Nephron progenitor cell (in vitro differentiated cells): ENCODE measurements at places on chromosomes 3 and 15.

- DNase-seq: no peak
Observed at GRCh38 chr3:178504128-178504527, 32.1 kb upstream of the KCNMB2 start.

GRCh38 chr15:94700211-94700610 lies 468.9 kb downstream of the MCTP2 start:
- DNase-seq: no peak

DNA sequence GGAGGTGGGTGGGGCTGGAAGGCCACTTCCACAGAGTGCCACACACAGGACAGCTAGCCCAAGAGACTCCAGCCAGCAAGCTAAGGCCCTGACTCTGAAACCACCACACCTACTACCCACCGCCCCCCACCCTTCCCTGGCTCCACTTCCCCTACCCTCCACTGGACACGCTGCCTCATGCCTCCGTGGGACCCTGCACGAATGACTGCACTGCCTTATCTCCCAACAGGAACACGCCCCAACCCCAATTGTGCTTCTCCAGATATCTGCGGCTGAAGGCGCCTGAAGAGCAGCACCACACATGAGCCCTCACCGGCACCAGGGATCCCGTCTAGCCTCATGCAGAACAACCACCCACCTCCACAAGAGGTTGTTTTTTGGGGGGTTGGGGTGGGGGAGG lies 2.7 kb downstream of the LINGO1 start:
- DNase-seq: no peak

GRCh38 chr3:160673188-160673587 lies 3.8 kb upstream of the ARL14 start:
- DNase-seq: no peak

DNA sequence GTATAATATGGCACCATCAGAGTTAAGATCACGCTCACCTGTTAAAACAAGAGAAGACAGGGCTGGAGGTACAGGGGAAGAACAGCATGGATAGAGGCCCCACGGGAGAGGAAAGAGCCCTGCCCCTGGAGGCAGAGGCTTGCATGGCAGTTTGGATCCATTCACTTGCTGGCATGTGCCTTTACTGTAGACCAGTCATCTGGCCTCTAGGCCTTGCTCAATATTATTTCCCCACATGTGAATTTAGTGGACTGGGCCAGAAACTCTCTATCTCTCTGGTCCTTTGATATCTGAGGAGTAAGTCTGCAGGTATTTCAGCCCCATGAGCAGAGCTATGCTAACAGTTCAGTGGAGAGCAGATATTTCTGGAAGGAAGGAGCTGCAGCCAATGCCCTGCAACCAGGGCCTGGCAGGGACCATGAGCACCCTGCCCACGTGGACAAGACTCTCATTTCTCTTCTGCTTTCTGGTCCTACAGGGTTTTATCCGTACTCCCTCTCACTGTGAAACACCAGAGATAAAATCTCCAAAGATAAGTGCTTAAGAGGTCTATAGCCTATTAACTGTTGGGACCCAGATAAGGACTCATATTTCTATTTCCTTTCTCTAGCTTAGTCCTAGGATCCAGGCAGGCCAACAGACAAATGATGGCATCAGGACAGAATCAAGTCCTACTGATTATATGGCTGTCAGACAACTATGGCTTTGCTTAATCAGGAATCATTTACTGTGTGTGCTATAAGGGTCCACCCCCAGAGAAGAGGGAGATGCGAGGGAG lies 65.0 kb downstream of the CLDN11 start:
- DNase-seq: no peak

DNA sequence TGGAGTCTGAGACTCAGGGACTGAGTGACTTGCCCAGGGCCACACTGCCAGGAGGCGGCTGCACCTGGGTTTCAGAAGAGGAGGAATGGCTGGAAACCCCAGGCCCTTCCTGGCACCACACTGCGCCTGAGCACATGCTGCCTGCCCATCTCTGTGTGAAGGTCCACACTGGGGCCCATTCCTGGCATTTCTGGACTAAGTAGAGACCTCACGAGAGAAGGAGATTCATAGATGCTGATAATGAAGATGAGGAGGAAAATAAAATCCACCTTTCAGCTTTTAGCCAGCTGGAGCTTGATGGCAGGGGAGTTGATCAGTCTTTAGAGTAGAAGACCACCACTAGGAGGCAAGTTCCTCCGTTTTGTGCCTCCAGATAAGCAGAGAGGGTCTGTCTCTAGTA lies 40.2 kb upstream of the TF start:
- no peak for DNase-seq

DNA sequence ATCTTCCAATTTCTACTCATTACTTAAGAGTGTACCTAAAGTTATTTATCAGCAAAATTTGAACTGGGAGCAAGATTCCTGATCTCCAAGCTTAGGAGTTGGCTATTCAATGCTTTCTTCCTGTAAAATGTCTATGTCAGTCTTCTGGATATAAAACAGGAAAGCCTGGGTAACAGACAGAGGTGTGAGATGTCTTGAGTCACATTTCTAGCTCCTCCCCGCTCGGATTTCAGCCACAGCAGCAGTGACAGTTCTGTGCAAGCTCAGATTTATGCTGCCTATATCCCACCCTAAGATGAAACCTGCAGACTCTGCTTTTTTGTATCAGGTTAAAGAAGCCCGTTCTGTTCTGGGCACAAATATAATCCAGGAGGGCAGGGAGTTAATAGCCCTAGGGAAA lies 2.1 kb upstream of the ARMC8 start:
- DNase-seq: peak; percentile 30

DNA sequence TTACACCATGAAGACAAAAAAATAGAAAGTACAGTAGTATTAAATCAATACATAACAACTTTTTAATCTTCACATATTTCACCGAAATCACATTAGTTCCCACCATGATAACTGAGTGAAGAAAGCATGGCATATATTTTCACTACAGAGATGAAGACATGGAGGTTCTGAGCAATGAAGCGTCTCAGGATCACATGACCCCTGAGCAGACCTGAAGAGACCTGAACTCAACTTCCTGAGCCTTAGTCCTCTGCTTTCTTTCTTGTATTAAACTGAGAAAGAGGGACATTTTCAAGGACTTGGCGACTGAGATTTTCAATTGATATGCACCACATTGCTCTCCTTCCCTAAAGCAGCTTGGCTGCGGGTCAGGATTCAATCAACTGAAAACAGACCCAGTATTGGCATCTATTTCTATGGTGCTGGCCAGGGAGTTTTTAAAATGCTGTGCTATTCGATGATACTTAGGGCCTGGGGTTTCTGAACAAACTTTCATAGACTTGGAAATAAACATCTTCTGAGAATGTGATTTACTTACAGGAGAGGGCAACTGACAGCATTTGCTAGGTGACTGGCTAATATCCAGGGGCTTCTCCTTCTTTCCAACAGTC lies 165.1 kb downstream of the LSAMP start:
- DNase-seq: no peak

GRCh38 chr3:98761643-98762229 lies 1.4 kb upstream of the ST3GAL6 start:
- DNase-seq: no peak

- DNase-seq: no peak
Observed at GRCh38 chr3:158916111-158916510, 114.3 kb downstream of the MFSD1 start.

- no peak for DNase-seq
Observed at GRCh38 chr3:188522115-188522514, 368.2 kb downstream of the LPP start.

GRCh38 chr15:89649013-89649625 lies 6.1 kb downstream of the KIF7 start:
- DNase-seq: no peak

DNA sequence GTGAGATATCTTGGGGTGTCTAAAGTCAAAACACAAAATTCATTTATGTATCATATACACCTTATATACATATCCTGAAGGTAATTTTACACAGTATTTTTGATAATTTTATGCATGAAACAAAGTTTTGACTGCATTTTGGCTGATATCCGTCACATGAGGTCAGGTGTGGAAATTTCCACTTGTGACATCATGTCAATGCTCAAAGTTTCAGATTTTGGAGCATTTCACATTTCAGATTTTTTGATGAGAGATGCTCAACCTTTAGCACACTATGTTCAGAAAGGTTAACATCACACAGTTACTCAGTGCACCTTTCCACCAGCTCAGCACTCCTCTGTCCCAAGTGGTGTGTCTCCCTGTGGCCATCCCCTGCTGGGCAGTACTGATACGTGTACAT lies 37.7 kb upstream of the CPB1 start:
- DNase-seq: no peak

- peak; percentile 22 for DNase-seq
Observed at GRCh38 chr3:71069797-71070196, 513.7 kb downstream of the FOXP1 start.

- DNase-seq: no peak
Observed at GRCh38 chr3:107813026-107813425, 277.8 kb downstream of the CD47 start.

- no peak for DNase-seq
Observed at GRCh38 chr3:73186741-73187140, 125.3 kb downstream of the EBLN2 start.

GRCh38 chr3:69324362-69325025 lies 61.4 kb downstream of the FRMD4B start:
- DNase-seq: no peak

GRCh38 chr3:150158943-150159625 lies 188.4 kb upstream of the PFN2 start:
- no peak for DNase-seq

GRCh38 chr15:64152507-64153387 lies 1.2 kb downstream of the SNX22 start:
- DNase-seq: no peak

DNA sequence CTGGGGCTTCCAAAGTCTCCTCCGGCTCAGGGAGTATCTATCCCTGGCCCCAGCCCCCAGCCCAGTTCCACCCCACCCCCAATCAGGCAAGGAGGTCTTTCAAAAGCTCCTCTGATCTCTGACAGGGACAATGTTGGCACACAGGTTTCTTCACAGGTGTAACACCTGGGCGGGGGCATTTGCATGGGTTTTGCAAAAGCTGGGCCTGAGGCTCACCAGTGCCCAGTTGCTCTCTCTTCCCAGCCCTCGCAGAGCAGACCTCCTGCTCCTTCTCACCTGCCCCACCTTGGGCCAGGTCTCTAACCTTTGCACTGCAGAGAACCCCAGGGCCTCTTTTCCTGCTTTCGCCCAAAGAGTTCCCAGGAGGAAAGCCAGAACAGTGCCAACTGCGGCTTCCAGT lies 8.6 kb upstream of the CSK start:
- DNase-seq: no peak

DNA sequence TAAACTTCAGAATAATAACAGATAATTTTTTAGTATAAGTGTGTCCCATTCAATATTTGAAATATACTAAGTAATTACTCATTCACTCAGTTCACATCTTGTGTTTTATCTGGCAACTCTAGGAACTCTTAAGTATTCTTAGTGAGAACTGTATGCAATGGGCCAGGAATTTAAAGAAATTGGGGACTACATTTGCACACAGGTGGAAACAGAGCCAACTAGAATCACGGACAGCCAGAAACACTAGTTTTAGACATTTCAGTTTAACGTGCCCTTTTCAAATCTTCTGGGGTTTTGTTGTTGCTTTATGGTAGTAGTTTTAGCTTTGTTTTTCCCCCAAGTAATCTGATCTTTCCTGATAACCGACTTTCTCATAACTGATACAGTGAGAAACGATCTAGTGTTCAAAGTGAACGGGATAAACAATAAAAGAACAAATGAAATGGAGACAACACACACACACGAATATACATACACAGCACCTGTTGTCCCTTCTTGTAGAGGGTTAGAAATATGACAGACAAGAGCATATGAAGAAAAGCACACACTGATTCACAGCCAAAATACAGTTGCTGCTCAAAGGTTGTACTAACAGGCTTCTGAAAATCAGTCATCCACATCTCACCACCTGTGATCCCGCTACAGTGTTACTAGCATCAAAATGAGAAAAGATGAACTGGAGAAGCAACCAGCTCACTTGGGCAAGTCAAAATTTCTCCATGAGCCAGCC lies 167.0 kb downstream of the FMN1 start:
- no peak for DNase-seq

DNA sequence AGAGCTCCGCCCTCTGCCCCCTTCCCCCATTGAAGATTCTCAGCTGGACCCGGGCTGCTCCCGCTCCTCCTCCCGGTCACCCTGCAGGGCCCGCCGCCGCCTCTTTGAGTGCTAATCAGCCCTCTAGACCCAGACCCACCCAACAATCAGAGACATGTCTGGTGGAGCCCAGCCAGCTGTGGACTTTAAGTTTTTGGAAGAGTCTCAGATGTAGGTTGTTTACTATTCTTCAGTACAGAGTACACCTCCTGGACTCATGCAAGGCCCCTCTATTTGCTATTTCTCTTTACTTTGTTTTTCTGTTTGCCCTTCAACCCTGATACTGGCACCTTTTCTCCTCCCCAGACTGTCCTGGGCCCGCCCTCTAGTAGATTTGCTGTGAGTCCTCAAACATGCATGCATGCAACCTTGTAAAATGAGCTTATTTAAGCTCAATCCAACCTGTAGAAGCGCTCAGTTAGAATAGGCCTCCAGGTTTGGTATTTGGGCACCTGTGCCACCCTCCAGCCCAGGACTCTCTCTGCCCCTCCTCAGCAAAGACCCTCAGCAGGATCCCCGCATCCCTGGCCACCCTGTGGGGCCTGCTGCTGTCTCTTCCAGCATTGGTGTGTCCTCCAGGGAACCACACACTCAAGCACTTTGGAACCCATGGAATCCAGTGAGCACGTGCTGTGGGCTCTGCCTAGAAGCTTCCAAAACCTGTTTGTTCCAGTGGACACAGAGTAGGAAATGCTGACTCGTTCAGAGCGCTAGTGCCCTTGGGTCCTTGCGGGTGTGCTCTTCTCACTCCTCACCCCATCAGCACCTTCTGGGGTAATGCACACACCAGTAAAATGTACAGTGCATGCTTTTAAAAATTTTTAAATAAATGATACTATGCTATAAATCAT lies 4.6 kb downstream of the PRR23E start:
- no peak for DNase-seq

DNA sequence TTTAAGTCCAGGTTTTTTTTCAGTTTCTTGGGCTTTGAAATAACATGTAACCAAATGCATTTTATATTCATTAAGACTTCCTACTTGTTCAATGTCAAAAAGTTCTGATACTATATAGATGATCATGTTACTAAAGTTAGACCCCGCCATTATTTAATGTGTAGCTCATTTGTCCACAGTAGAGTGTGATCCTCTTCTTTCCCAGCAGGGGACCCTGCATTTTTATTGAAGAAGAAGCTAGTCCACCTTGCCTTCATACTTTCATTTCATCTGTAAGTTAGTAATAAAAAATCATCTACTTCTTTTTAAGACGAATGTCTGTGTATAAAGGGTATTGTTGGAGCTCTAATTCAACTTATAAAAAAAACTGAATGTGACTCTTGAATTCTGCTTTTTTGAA lies 404.6 kb downstream of the SI start:
- DNase-seq: no peak

DNA sequence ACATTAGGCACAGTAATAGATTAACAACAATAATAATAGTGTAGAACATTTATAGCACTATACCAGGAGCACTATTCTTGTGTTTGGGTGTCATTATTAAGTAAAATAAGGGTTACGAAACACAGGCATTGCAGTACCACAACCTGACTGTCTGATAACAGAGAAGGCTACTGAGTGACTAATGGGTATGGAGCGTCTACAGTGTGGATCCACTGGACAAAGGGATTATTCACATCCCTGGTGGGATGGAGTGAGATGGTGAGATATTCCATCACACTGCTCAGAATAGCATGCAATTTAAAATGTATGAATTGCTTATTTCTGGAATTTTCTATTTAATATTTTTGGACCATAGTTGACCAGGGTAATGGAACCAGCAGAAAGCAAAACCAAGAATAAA lies 18.2 kb downstream of the MINDY4B start:
- DNase-seq: no peak
